ENCODE measurements at places on chromosomes 6 and 20. TPM values are rescaled to one million over a fixed set of nuclear protein-coding genes. Genes with fewer than 3 reads are reported as not detected.

DNA sequence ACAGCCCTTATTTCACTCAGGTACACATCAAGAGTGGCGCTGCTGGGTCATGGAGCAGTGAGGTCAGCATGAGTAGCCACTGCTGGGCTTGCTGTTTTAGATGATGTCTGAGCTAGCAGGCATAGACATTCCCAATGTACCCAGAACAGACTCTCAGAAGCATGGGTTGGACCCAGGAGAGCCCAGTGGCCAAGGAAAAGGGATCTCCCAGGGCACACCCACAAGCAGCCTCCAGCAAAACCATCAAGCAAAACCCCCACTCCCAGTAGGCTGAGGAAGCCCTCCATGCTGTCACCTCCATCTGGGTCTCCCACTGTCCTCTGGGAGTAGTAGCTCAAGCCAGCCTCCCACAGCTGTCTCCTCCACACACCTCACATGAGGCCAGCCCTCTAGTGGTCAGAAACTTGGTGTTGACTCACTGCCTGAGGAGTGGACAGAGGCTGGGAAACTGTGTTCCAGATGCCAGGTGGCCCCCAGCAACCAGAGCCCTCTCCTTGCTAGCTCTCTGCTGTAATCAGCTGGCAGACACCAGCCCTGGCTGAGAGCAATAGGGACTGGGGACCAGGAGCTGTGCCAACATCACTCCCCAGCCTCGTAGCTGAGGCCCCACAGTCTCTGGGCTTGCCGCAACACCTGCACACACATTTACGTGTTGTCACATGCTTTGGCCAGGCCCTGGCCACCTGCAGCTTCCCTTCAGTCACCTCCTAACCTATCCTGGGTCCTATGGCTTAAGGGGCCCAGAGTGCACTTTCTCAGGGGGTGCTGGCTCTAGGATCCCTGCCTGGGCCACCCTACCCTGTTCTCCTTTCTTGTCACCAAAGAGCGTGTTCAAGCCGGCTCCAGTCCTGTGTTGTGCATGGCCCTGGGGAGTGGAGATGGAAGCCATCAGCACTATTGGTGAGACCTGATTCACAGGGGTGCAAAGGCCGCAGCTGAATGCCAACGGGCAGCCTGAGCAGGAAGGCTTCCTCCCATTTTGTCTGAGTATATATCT lies 1.9 kb upstream of the AP5S1 start:
- H3K27me3 ChIP-seq: no peaks in the 10 kb centered on the region
- H3K27ac ChIP-seq: peak overlapping the region; percentile 89
- H3K36me3 ChIP-seq: 0 out of 2 replicates have a peak, but pooled peaks cover 4% of the 10 kb centered on the region
- no peak overlapping the region for H3K4me3 ChIP-seq

TAPBP gene
- total RNA-seq: 246 TPM

NCR2 gene
- not detected for total RNA-seq

DNA sequence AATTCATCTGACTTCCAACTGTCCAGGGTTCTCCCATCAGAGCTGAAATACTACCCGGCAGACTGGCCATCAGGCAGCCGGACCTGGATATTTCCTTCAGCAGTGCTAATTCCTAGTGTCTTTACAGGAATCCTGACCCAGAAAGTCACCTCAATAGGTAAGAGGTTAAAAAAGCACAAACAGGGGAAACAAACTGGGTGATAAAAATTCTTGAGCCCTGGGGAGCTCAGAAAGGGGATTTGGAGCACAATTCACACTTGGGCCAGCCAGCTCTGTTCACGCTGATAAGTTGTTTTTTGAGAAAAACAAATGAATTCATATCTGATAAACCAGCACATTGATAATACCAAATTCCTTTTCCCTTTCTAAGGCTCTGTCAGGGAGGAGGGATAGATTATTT lies 104.0 kb downstream of the EDN1 start:
- no peaks in the 10 kb centered on the region for H3K27me3 ChIP-seq
- no peak for DNase-seq
- no peak overlapping the region for H3K4me3 ChIP-seq
- H3K27ac ChIP-seq: peak overlapping the region; percentile 68
- H3K4me1 ChIP-seq: peaks cover 9% of the 10 kb centered on the region

- H3K27me3 ChIP-seq: peaks cover 2% of the 10 kb centered on the region
- no peaks in the 10 kb centered on the region for H3K36me3 ChIP-seq
- no peak for DNase-seq
Observed at GRCh38 chr6:14211562-14211942, 94.0 kb downstream of the CD83 start.

DNA sequence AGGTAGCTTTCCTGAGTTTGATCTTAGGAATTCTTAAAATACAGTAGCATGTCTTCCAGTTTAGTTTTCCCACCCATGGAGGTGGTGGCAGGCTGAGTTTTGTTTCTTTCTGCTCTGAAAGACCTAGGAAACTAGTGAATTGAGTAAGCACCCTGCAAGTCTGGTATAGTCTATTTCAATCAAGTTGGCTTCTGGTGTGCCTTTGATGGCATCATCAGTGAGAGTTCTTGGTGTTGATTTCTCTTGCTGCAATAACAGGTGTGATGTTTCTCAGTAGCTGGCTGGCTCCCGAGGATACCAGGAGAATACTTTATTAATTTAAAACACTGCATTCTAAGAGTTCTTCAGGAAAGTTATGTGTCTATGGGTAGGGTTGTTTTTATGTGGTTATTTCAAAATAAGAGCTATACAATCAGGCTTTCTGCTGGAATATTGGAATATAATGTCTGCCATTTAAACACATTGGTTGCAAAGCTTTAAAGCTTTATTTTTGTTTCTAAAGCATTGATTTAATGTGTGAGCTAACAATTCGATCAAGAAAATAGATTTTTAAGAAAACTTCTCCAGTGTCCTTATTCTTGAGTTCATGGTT lies 19.0 kb downstream of the VAPB start:
- H3K4me3 ChIP-seq: no peak overlapping the region
- H3K4me1 ChIP-seq: peaks cover 4% of the 10 kb centered on the region
- no peaks in the 10 kb centered on the region for H3K36me3 ChIP-seq

- DNase-seq: no peak
- H3K36me3 ChIP-seq: no peaks in the 10 kb centered on the region
- H3K4me1 ChIP-seq: no peaks in the 10 kb centered on the region
- no peaks in the 10 kb centered on the region for H3K27me3 ChIP-seq
- no peak overlapping the region for H3K27ac ChIP-seq
- H3K4me3 ChIP-seq: no peak overlapping the region
Observed at GRCh38 chr6:25360621-25361020, 81.4 kb downstream of the CARMIL1 start.

DNA sequence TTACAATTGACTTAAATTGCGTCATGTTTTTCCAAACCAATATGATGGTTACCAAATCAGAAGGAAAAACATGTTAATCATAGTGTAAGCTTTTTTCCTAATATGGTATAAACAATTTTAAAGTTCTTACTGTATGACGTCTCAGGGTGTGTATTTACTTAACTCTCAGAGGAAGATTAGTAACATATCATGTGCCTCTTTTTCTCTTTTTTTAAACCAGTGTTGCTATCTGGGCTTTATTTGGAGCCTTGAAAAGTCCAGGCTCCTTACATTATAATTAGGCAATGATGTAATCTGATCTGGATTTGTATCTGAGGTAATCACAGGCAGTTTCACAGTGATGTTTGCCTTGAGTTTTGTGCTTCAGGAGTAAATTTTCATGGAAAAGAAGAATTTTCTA lies 20.4 kb upstream of the RAB23 start:
- no peaks in the 10 kb centered on the region for H3K27me3 ChIP-seq
- no peak overlapping the region for H3K27ac ChIP-seq
- DNase-seq: peak; percentile 30

DNA sequence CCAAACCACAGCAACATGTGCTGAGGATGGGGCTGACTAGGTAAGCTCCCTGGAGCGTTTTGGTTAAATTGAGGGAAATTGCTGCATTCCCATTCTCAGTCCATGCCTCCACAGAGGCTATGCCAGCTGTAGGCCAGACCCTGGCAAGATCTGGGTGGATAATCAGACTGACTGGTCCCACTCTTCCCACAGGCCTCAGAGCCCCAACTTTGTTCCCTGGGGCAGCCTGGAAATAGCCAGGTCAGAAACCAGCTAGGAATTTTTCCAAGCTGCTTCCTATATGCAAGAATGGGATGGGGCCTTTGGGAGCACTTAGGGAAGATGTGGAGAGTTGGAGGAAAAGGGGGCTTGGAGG lies 1.5 kb upstream of the VEGFA start:
- no peak overlapping the region for H3K4me3 ChIP-seq
- no peak overlapping the region for H3K27ac ChIP-seq

DNA sequence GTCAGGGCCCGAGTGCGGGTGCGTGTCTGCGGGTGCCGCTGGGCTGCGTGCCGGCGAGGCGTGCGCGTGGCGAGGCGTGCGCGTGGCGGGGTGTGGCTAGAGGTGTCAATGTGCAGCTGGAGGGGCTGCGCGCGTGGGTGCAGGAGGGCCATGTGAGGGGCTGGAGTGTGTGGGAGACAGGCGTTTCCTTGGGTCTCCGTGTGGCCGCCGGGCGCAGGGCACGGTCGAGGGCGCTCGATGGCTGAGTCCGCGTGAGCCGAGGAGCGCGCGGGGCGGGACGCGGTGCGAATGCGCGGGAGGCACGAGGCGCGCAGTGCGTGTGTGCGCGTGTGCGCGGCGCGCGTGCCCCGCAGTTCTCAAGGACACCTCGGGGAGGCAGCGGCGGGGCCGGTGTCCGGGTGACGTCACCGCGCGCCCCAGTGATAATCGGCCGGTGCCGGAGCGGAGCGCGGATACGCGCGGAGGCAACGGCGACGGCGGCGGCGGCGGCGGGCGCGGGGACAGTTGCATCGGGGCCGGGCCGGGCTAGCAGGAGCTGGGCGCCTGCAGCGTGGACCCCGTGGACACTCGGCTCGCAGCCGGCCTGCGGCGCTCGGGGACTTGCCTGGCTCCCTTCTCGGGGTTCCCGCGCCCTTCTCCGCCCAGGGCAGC lies 38.7 kb downstream of the YTHDF1 start:
- H3K27me3 ChIP-seq: peaks cover 4% of the 10 kb centered on the region
- H3K4me1 ChIP-seq: peaks cover 11% of the 10 kb centered on the region
- no peaks in the 10 kb centered on the region for H3K36me3 ChIP-seq
- no peak overlapping the region for H3K27ac ChIP-seq
- no peak overlapping the region for H3K4me3 ChIP-seq

GRCh38 chr20:43355610-43356009 lies 102.1 kb upstream of the SRSF6 start:
- DNase-seq: no peak
- H3K27ac ChIP-seq: no peak overlapping the region
- no peak overlapping the region for H3K4me3 ChIP-seq
- H3K4me1 ChIP-seq: no peaks in the 10 kb centered on the region
- peaks cover 3% of the 10 kb centered on the region for H3K27me3 ChIP-seq
- no peaks in the 10 kb centered on the region for H3K36me3 ChIP-seq

CYP21A2 gene
- 1.1 TPM for total RNA-seq
